AG04449 (cell line): ENCODE measurements at places on chromosomes 2 and 18.

DNA sequence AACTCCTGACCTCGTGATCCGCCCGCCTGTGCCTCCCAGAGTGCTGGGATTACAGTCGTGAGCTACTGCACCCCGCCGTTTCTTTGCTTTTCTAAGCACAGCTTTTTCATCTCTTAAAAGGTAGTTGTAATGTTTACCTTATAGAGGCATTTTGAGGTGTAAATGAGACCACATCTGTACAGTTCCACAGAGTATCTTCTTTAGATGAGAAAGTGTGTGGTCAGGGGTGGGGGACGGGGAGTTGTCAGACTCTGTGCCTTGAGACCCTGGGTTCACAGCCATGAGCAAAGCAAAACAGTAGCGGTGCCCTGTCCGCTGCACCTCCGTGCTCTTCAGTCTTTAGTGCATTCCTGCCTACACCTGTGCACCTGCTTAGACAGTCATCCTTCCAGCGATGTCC lies 251.6 kb downstream of the ZNF407 start:
- no peak for DNase-seq

GRCh38 chr2:156349605-156350004 lies 17.1 kb upstream of the NR4A2 start:
- no peak for DNase-seq

- peak; percentile 93 for DNase-seq
Measured at GRCh38 chr2:11829947-11830707, 83.7 kb downstream of the LPIN1 start.

DNA sequence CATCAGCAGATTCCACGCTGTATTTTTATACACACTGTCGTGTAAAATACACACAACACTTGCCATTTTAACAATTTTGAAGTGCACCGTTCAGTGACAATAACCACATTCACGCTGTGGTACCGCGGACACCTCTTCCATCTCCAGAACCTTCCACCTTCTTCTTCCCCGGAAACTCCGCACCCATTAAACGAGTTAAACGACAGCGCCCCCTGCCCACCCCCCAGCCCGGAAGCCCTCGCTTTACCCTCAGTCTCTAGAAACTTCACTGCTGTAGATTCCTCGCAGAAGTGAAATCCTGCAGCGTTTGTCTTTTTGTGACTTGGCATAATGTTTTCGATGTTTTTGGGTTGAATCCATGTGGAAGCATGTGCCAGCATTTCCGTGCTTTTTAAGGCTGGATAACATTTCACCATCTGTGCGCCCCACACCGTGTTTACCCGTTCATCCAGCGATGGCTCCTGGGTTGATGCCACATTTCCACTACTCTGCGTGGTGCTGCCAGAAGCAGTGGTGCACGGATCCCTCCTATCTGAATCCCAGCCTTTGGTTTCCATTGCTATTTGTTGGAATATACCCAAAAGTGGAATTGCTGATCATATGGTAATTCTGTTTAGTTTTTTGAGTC lies 32.0 kb upstream of the TMEM18 start:
- DNase-seq: no peak

DNA sequence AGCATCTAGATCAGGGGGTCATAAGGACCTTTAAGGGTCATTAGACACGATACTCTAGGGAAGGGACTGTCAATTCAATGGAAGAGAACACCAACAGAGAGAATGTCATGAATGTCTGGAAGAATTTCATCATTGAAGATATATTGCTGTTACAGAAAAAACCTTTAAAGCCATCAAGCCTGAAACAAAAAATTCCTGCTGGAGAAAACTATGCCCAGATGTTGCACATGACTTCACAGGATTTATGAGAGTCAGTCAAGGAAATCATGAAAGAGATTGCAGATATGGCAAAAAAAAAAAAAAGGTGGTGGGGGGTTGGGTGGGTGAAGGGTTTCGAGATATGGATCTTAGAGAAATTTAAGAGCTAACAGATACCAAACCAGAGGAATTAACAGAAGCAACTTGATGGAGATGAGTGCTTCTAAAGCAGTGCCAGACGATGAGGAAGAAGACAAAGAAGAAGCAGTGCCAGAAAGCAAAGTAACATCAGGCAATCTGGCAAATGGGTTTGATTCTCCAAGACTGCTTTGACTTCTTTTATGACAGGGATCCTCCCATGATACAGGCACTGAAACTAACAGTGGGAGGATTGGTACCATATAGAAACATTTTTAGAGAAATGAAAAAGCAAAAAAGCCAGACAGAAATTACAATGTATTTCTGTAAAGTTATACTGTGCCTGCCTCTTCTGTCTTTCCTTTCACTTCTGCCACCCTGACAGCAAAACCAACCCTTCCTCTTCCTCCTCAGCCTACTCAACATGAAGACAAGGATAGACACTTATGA lies 28.5 kb downstream of the MAP4K3 start:
- no peak for DNase-seq

DNA sequence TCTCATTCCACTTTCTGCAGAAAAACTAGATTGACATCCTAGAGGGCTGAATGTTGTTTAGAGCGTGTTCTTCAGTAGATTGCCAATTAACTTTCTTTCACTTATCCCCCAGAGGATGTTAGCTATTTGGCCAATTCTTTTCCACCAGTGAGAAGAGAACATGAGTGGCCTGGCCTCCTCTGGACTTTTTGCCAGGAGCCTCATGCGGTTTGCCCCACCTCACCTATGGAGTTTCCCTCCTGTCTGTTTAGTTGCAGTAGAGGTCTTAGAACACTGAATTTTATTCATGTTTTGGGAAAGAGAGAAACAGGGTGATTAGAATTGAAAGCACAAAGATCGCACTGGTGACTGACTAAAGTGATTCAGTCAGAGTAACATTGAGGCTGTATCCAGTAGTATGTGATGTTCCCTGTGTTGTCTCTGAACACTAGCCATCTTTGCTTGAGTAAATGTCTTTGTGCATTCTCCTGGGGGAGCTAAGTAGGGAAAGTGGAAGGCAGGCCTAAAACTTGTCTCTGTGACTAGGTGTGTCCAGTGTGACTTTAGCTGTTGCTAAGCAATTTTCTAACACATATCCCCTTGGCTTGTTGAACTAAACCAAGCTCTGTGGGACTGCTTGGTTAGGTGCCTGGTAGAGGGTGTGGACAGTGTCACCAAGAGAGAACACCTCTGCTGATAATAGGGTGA lies 34.0 kb downstream of the UGP2 start:
- no peak for DNase-seq

GRCh38 chr2:174198846-174199564 lies 49.3 kb downstream of the OLA1 start:
- DNase-seq: peak; percentile 38

DNA sequence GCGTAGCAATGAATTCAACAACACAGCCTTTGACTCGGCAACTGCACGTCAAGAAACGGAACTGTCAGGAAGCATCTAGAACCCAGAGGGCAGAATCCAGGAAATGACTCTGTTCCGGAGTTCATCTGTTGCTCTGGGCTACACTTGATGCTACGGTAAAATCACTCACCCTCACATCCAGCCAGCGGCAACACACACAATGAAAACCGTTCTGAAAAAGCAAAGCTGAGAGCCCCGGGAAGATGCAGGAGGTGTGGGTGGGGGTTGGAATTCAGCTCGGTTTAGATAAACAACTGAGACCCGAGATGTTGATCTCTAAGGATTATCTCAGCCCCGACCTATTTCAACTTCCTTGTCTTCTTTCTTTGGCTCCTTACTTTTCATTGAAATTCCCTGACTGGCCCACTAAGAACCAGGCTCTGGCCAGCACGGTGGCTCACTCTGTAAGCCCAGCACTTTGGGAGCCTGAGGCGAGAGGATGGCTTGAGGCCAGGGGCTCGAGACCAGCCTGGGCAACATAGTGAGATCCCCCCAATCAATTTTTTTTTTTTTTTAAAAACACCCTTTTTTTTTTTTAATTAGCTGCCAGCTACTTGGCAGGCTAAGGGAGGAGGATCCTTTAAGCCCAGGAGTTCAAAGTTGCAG lies 13.3 kb upstream of the RAB17 start:
- DNase-seq: no peak

- DNase-seq: no peak
Measured at GRCh38 chr2:161745866-161746614, 121.8 kb downstream of the SLC4A10 start.

DNA sequence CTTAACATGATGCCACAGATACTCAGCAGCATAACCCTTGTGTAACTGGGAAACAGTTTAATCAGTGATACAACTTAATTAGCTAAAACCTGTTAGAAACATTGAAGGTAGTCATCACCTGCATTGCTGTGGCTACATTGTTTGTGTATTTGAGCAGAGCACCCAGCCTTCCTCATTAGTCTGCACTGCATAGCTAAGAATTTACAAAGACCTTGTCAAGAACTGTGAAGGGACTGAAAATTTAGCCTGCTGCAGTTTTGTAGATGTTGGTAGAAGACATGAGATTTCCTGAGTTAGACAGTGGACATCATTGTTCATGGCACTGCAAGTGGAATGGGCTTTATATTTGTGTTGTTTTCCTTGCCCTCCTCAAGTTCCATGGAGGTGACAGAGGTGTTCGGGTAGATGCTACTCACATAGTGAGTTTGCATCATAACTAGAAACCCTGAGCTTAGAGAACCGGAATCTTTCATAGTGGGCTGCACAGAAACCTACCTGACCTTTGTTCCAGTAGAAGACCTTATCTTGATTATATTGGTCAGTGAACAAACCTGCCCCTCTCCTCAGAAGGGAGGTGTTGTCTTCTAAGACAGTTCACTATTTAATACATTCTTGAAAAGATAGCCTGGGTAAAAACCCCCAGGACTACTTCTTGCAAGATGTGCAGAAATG lies 12.5 kb downstream of the VAPA start:
- no peak for DNase-seq

DNA sequence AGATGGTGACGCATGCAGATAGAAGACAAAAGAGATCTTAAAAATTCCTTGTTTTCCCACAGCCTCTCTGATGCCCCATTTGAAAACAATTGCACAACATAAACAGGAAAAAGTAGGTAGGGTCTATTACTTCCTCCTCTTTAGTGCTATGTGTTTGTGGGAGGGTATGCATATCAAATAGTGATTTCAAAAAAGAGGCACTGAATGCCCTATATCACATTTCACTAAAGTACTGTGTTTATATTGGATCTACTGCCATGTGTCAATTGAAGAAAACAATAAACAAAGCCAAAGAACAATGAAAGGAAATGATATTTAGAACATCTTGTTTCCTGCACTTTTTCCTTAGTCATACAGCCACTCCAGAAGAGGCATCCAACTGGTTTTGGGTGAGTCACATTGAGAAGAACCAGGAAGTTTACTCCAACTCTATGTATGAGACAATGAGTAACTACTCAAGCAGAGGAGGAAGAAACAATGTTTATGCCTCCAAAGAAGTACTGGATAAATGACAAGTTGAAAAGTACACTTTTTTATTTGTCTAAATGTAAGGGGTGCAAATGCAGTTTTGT lies 583.6 kb downstream of the FBXO15 start:
- DNase-seq: peak; percentile 26

DNA sequence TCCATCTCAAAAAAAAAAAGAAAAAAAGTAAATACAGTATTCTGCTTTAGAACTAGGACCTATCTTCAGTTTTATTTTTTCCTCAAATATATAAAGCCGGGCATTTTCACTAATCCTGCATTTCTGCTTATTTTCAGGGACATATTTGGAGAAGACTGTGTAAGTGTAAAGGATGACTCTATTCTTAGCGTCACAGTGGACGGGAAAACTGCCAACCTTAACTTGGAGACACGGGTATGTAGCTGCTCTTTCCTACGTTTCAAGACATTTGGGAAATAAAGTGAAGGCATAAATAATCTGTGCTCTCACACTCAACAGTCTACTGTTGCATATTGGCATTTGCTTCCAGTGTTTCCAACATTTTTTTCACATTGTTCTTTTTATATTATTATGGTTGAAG lies 3.1 kb upstream of the IAH1 start:
- no peak for DNase-seq

GRCh38 chr2:32942793-32943485 lies 3.8 kb upstream of the LTBP1 start:
- DNase-seq: no peak
